ENCODE measurements at places on chromosomes 5 and 9.

DNA sequence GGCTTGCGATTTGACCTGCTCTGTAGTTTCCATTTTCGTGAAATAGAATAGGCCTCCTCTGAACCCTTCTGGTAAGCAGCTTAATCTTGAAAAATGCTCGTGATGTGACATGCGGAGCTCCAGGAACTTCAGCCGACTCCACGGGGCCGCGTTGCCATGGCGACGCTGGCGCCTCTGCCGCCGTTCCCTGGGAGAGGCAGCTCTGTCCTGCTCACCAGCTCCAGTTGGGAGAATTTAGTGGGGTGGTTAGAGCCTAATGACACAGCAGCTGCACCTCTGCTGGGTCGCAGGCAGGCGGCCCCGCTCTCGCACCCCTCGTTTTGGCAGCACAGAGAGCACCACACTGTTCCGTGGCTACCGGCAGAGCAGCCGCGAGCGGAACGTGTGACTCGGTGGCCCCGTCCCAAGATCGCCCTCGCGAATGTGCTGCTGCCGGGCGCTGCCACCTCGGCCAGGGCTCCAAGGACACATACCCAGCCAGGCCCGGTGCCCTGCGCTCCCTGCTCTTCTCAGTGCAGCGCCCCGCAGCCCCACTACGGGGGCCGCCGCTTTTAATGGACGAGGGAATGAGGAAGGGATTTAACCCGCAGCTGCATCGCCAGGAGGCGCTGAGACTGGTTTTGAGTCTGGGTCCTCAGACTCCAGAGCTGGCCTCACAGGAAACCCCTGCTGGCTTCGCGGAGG is 131.2 kb upstream of the LMX1B start:
- DNase-seq, result no peak

DNA sequence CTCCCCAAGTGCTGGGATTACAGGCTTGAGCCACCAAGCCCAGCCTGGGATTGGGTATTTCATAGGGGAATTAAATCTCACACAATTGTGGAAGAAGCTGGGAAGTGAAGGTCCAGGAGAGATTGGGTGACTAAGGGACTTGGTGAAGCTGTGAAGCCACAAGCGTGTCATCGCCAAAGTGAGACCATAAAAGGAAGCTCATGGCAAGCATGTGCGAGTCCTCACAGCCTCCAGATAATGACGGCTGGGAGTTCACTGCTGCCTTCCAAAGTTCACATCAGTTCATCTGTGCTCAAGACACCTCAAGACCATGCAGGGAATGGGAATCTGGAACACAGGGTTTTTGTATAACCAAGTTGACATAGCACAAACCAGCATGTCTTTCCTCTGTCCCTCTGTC is 210.6 kb downstream of the MARCHF11 start:
- no peak for DNase-seq

- peak; percentile 77 for DNase-seq
These were observed 21.7 kb upstream of the FAT2 start for GRCh38 chr5:151612689-151613427.

DNA sequence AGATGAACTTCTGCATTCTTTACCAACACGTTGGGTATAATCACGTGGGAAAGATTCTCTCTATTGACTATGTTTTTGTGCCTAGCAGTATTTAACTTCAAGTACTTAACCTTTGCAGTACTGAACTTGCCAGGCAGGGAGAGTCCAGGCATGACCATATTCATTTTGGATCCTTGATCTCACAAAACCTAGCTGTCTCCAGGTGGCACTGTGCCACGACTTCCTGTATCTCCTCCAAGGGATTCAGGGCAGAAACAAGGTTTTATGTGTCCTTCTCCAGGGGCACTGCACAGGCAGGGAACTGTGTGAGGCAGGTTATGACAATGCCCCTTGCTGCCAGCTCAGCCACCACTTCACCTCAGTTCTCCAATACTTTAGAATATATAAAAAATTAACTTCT is 11.7 kb upstream of the IFNA5 start:
- DNase-seq, result no peak

- DNase-seq, result no peak
These were observed 460.5 kb downstream of the MAN2A1 start for GRCh38 chr5:110150199-110150598.

DNA sequence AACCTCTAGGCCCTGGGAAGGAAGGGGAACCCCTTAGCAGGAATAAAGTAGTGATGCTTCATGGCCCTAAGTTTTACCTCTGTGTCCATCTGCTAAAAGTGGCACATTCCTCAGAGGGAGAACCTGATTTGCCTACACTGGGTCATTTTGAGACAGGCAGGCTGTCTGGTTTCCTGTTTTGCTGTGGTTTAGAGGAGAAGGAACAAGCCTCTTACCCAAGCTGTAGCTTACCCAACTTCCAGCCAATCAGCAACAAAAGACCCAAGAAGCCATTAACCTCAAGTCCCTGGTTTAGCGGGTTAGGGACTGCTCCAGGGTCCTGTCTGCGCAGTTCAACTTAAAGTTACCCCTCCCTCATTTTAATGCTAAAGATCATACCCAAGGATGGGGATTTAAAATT is 411.0 kb downstream of the MAT2B start:
- DNase-seq, result no peak

- no peak for DNase-seq
These were observed 193.2 kb downstream of the ADAMTSL1 start for GRCh38 chr9:18666986-18667772.

GRCh38 chr9:100170085-100170484 is 71.0 kb downstream of the INVS start:
- DNase-seq, result no peak

DNA sequence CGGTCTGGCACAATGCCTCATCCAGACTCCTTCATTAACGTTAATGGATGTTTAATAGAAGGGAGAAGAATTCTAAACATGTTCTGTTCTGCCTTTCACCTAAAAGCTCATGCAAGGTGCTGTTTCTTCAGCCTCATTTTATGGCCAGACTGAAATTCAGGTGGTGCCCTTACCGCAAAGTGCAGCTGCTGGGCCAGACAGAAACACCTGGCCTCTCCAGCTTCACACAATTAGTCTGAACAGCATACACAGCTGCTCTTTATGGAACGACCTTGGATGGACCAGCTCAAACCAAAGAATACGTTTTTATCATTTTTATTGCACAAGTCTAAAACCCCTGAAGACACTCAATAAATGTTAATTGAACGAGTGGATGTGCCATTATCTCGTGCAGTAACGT is 4.6 kb downstream of the SNCAIP start:
- no peak for DNase-seq

- no peak for DNase-seq
These were observed 5.4 kb downstream of the VCP start for GRCh38 chr9:35067056-35067455.

DNA sequence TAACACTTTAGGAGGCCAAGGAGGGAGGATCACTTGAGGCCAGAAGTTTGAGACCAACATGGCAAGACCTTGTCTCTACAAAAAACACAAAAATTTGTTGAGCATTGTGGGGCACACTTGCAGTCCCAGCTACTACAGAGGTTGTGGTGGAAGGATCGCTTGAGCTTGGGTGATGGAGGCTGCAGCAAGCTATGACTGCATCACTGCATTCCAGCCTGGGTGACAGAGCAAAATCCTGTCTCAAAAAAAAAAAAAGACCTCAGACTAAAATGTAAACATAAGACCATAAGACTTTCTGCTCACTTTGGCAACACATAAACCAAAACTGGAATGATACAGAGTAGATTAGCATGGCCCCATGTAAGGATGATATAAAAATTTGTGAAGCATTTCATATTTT is 24.6 kb upstream of the NANS start:
- no peak for DNase-seq

DNA sequence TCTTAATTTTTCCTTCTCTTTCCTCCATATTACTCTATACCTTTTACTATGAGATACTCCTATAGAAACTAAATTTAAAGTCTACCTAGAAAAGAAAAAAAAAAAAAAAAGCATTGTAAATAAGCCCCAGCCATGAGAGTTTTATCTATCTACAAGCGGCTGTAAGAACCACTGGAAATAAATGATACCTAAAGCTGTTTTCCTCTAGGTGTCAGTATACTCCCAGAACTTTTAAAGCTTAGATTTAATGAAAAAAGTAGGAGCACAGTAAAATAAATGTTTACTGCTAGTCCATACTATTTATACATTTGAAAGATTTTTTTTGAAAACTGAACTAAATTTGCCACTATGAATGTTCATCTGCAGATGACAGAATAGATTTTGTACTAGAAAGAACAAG is 26.2 kb downstream of the TYRP1 start:
- no peak for DNase-seq

DNA sequence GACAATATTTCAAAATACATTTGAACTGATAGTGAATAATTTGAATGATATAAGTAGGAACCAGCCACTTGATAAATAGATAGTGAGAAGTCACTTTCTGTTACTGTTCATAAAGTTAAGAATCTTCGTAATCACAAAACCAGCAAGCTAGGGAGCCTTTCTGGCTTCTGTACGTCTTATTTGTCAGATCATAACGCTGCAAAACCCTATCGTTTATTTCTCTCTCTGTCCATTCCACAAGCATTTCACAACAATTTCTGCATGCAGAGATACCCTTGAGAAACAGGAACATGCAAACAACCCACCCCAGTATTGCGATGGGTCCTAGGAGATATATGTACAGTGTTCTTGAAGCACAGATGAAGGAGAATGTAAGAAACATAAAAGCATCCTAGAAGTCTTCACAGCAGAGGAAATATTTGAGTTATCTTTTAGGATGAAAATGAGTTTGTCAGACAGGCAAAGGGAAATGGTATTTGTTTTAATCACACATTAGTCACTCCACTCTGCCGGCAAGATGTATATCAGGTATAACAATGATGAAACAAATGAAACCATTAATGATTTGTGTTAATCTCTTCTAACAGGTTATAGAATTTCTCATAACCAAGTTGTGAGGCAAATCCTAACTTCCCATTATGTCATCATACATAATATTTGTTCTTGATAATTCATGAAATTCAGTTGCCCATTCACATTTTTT is 668.7 kb upstream of the FTMT start:
- DNase-seq, result no peak

- no peak for DNase-seq
These were observed 359.1 kb upstream of the ADAMTSL1 start for GRCh38 chr9:18114559-18115475.

Measured in CD4-positive, alpha-beta T cell treated with Interleukin-17A for 4 hours (primary cell).